ENCODE measurements at places on chromosomes 7 and 10. TPM values are rescaled to one million over a fixed set of nuclear protein-coding genes. Genes with fewer than 3 reads are reported as not detected.

DNA sequence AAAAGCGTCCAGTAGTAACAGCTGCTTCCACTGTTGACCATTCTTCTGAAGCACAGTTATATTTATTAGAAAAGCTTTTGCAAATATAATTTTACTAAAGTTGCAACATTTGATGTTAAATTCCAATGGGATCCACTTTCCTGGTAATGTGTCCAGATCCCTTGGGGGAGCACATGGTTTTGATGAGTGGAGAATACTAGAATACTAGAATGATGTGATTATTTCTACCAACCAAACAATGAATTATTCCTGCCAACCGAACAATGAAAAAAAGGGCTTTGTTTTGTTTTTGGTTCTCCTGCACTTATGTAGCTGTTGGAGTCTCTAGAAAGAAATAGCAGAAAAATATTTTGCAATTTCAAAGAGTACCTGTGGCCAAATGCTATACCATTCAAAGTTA lies 59.1 kb downstream of the BPGM start:
- no peak for DNase-seq

Gene CYP2E1
- total RNA-seq, result 0.36 TPM

DNA sequence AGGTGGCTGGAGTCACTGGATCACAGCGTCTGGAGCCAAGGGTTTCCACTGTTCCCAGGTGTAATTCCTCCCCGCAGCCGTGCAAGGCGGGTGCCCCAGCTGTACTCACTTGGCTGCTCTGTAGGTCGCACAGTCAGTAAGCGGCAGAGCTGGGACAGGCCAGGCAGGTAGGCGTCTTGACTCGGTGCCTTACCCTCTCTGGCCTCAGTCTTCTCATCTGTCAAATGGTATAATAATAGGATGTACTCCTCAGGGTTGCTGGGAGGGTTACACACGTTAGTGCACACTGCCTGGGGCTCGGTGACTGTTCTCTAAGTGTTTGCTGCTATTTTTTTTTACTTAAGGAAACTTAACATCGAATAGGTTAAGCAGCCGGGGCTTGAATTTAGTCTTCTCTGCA lies 27.0 kb downstream of the MYL10 start:
- DNase-seq, result no peak

Gene RAMP3
- total RNA-seq, result not detected

DNA sequence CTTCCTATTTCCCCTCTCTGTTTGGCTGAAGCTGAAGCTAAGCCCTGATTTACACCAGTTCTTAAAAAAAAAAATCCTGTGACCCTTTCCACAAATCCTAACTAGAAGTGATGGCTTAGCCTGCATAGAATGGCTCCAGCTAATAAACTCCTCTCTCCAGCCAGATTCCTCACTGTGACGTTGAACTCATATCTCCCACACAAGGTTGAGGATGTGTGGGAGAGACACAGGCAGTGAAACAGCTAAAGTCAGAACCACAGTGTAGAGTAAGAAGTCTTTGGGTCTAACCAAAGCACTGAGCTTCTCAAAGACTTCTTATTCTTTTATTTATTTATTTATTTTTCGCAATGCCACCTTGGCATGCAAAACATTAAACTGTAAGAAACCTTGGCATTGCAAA lies 268.3 kb downstream of the SNX13 start:
- DNase-seq, result no peak
